Activated CD8-positive, alpha-beta memory T cell treated with anti-CD3 and anti-CD28 coated beads for 24 hours (primary cell): ENCODE measurements at places on chromosomes 13 and 19.
A peak's percentile ranks its signal among the peaks of the same experiment; 100 is the strongest.

GRCh38 chr19:37452500-37453245 is 14.6 kb downstream of the ZNF569 start:
- no peak for DNase-seq

- no peak for DNase-seq
Measured at GRCh38 chr19:28607066-28607583, 605.8 kb downstream of the UQCRFS1 start.

DNA sequence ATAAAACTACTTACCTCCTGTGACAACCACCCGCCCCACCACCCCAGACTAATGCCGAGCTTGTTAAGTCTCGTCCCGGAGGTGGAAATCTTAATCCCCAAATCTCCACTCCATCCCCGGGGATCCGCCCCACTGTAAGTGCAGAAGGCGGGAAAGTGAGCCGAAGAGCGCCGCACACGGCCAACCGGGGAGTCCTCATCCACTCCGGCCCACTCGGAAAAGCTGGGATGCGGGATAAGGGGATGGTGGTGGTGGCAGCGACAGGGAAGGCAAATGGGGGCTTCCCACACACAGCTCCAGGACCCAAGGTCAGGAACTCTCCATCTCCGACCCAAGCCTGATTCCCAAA is 621 bp downstream of the FBL start:
- DNase-seq: peak; percentile 72

DNA sequence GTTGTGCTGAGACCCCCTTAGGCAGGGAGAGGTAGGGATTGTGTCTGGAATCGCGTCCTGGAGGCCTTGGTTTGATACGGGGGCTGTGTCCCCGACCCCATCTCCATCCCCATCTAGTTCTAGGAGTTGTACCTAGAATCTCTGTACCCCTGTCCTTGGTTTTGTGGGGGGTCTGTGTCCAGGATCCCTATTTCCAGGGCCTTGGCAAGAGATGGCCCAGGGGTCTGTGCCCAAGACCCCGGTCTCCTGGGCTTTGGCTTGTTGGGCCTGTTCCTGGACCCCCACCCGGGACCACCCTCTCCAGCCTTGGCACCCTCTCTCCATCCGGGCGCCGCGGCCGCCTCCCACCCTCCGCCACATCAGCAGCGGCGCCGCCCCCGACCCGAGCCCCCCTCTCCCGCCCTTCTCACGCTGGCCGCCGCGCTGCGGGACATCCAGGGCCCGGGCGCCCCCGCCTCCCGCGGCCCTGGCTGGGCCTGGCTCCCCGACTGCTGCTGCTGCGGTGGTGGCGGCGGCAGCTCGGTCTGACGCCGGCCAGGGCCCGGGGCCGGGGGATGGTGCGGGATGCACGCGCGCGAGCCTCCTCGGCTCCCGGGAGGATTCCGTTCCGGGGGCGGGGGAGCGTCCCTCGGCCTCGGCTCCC is at the start of gene NUMBL:
Gene NUMBL, minus strand, starts transcription at position 602 of the 643 bp plus-strand sequence. Its CDS starts 168 bp downstream, at position 434.
- no peak for DNase-seq

DNA sequence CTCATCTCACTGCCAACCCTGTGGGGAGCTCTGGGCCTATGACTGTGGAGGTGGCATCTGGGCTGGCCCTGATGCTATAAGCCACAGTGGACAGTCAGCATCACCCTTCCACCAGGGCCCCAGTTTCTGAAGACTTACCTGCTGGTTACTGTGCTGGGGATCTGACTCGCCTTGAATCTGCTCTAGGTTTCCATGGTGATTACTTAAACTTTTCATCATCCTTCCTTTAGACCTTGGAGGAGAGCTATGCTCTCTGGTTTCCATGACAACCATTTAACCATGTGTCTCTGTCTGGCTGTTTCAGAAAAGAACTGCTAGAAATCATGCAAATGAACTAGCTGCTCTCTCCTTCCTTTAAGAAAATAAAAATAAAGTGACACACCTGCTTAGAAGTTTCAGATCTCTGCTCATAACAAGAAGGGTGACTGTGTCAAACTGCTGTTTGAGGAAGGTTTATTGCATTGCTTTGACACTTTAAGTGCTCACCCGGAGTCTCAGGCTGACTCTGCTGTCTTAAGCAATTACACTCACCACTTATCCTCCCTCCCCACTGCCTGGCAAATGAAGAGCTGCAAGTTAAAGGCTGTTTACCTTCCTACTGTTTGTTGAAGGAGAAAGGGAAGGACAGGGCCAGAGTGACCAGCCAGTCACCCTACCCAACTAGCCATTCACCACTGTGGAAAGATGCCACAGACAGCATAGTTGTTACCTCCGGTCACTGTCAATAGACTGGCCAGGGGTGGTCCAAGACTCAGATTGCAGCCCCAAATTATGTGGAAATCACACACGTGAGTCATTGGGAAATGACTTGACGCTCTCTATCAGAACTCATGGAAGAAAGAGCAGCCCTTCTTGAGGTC is 87.6 kb downstream of the HSPH1 start:
- no peak for DNase-seq

GRCh38 chr13:72462166-72462565 is 265.3 kb downstream of the MZT1 start:
- no peak for DNase-seq

GRCh38 chr13:59112221-59112718 is 1051.5 kb downstream of the DIAPH3 start:
- DNase-seq: no peak

- DNase-seq: peak; percentile 95
Measured at GRCh38 chr19:49145573-49146407, 9.4 kb downstream of the HRC start.

- no peak for DNase-seq
Measured at GRCh38 chr13:112651750-112652511, 37.9 kb upstream of the ATP11A start.

- DNase-seq: no peak
Measured at GRCh38 chr13:100275746-100276145, 186.9 kb downstream of the PCCA start.

GRCh38 chr19:45008552-45008951 is 7.3 kb downstream of the RELB start:
- no peak for DNase-seq

- DNase-seq: no peak
Measured at GRCh38 chr13:113838711-113839201, 25.1 kb downstream of the GAS6 start.

- DNase-seq: no peak
Measured at GRCh38 chr13:72163678-72164077, 296.7 kb upstream of the DACH1 start.

GRCh38 chr19:36032251-36033104 is at the start of gene CLIP3:
CLIP3 (minus strand) TSS chr19:36032873; CDS start chr19:36032357, 516 bp downstream.
- peak; percentile 80 for DNase-seq

GRCh38 chr13:98915563-98915962 is 62.3 kb downstream of the DOCK9 start:
- DNase-seq: no peak

DNA sequence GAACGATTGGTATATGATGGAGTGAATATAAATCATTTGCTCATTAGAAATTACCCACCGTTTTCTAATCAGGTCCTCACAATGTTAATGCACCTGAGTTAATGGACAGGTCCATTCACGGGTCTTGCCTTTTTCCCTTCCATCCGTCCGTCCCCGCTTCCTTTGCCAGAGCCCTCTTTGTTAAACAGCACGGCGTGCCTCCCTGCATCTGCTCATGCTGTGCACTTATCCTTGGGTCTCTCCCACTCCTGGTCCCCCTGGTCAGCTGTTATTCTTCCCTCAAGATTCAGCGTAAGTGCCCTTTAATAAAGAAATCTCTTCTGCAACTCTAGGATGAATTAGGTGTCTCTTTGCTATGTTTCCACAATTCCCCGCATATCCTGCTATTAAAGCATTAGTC is 324.5 kb downstream of the DNAJC15 start:
- DNase-seq: no peak

GRCh38 chr13:111856571-111856970 is 210.4 kb upstream of the SOX1 start:
- DNase-seq: peak; percentile 32

DNA sequence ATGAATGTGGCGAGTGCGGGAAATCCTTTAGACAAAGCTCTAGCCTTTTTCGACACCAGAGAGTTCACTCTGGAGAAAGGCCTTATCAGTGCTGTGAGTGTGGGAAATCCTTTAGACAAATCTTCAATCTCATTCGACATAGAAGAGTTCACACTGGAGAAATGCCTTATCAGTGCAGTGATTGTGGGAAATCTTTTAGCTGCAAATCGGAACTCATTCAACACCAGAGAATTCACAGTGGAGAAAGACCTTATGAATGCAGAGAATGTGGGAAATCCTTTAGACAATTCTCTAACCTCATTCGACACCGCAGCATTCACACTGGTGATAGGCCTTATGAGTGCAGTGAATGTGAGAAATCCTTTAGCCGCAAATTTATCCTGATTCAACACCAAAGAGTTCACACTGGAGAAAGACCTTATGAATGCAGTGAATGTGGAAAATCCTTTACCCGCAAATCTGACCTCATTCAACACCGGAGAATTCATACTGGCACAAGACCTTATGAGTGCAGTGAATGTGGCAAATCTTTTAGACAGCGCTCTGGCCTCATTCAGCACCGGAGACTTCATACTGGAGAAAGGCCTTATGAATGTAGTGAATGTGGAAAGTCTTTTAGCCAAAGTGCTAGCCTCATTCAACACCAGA is 5.7 kb downstream of the ZNF551 start:
- no peak for DNase-seq

DNA sequence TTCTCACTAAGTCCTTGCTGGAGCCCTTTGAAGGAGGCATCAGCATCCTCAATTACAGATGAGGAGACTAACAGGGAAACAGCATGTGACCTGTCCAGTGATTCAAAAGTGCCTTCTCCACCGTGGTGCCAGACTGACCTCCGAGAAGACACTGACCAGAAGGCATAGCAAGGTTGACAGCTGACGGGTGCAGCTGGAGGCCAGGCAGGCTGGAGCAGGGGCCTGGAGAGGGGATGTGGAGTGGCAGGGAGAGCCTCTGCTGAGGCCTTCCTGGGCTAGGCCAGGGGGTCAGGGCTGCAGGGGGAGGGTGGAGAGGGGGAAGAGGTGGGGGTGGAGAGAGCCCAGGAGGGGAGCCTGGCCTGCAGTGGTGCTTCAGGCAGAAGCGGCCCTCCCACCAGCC is 66.3 kb downstream of the KCTD15 start:
- no peak for DNase-seq

DNA sequence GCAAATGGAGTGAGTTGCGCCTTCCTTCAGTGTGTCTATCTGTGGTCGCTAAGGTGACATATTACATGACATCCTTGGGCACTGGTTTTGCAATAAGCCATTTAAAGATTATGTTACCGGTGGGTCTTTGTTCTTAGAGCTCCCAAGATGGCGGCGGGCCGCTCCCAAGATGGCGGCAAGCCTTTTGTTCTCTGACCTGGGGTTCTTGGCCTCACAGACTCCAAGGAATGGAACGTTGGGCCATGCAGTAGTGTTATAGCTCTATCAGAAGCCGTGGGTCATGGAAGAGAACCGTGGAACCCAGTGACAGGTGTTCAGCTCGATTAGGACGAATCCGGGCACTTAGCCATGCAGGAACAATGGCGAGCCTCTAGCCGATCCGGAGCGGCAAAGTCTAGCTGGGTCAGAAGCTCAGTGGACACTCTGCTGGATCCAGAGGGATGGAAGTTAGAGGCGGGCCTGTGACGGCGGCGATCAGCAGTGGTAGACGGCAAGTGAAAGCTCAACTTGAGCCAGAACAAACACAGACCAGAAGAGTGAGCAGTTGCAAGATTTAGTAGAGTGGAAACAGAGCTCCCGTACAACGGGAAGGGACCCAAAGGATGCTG is 188.6 kb downstream of the TEX29 start:
- DNase-seq: no peak

DNA sequence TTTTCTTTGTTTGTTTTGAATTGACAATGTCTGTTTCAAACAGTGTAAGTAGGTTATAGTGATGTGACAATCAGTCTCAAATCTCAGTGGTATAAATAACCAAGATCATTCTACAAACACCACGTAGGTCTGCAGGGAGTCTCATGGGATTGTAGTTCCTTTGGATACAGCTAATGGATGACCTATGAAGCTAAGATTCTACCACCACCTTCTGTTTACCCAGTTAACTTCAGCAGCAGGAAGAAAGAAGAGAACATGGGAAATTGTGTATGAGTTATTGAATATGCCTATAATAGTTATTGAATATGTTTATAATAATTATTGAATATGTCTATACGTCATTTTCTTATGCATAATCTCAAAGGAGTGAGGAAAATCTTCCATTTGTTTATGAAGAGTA is 63.9 kb upstream of the SLITRK5 start:
- DNase-seq: no peak

- no peak for DNase-seq
Measured at GRCh38 chr19:10587022-10587838, at the start of gene AP1M2. AP1M2 (minus strand) TSS chr19:10587312; CDS start chr19:10587231, 81 bp downstream.

- DNase-seq: no peak
Measured at GRCh38 chr19:19613506-19613905, 5.0 kb downstream of the PBX4 start.

DNA sequence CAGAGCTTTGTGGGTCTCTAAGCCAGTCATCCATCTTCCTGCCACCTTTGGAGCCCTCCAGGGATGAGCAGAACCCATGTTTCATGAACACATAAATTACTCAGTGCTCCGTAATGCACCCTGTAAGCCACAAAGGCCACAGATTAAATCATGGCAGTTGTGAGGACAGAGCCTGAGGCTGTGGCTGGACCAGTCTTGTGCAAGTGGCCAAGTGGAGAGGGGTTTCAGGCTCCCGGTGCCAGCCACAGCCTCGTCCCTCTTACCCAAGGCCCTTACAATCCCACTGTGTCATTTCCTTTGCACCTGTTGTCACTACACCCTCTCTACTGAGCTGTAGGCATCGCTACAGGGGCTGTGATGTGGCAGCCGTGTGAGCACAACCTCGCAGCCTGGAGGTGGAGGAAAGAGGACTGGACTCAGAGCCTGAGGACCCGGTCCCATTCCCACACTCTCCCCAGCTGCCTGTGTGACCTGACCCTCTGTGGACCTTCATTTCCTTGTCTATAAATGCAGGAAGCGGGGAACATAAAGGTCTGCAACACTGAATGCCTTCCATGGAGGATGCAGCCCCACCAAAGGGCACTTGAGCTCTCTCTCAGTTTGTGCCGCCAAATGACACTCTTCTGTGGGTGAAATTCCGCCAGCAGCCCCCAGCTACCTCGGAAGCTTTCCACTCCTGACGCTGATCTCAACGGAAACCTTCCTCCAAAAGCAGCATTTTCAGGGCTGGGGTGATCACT is 792.0 kb downstream of the UQCRFS1 start:
- no peak for DNase-seq

- no peak for DNase-seq
Measured at GRCh38 chr13:79917628-79918027, 423.3 kb downstream of the SPRY2 start.
